T-helper 9 cell (primary cell): ENCODE measurements at places on chromosomes 4 and X.

DNA sequence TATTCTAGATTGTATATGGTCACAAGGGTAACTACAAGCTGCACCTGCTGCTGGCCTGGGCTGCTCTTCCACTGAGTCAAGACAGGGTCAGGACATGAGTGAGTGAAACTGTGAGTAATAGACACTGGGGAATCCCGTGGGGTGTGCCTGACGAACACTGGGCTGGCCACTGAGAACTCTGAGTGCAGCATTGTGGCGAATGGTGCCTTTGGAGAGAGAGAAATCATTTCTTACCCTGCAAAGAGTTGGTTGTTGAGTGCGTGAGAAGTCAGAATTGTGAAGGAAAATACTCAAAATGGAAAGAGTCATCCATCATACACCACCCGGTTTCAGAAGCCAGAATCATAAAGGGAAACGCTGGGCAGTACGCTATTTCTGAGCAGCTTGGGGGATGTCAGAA lies 43.1 kb upstream of the LSM6 start:
- no peak for DNase-seq

DNA sequence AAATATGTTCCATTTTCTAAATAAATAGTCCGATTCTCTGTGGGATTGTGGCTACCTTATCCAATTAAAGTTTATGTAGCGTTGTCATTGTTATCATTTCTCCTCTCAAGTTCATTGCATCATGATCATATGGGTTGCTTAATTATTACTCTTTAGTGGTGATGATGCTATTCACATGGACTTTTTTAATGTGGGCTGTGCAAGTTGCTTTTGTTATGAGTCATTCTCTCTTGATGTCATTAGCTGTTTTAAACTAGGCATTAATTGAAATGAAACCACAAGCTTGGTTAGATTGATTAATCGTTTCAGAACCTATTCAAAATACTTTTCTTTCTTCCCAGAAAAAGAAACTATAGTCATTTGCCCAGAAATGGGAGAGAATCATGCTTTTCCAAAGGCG lies 38.2 kb downstream of the NHS start:
- DNase-seq, result no peak

DNA sequence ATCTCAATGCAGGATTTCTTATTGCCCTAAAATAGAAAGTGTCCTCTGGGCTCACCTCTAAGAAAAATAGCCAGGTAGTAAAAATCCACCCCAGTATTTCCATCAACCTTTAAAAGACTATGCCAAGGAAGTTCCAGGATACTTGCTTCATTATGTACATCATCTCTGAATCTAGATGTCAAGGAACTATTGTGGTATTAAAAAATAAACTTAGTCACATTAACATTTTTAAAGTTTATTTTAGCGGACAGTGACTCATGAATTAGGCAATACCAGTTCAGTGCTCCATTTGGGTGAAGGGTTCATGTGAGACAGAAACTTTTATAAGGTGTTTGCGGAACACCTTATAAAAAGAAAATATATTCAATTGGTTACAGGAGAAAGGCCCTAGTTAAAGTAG lies 209.2 kb downstream of the ADAM29 start:
- DNase-seq, result no peak

GRCh38 chr4:11878241-11878640 lies 449.5 kb upstream of the HS3ST1 start:
- DNase-seq, result no peak

DNA sequence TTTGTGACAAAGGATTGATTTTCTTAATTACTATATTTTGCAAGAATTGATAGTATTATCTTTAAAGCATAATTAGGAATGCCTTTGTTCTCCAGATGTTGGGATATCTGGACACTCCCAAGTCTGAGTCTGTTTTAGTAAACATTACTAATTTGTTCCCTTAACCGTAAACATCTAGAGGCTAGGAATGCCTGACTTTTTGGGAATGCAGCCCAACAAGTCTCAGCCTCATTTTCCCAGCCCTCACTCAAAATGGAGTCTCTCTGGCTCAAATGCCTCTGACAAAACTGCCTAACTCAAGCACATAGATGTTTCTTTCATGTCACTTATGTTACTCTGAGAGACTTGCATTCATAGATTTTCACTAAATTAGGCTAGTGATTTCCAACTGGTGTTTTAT lies 297.0 kb upstream of the CLNK start:
- DNase-seq, result no peak

DNA sequence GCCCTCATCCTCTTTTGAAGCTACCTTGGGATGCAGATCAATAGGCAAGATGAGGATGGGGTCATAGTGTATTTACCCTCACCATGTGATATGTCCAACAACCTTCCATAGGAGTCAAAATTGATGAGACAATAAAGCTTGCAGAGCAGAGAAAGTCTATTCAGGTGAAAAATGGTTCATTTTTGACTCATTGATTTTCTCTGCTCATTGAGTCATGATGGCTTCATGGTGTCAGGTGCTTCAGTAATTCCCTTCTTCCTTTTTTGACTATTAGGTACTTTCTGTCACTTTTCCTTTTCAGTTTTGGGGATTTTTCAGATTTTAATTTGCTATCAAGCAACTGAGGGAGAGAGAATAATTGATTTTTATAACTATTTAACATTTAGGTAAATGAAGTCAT lies 55.9 kb upstream of the IL2 start:
- no peak for DNase-seq

DNA sequence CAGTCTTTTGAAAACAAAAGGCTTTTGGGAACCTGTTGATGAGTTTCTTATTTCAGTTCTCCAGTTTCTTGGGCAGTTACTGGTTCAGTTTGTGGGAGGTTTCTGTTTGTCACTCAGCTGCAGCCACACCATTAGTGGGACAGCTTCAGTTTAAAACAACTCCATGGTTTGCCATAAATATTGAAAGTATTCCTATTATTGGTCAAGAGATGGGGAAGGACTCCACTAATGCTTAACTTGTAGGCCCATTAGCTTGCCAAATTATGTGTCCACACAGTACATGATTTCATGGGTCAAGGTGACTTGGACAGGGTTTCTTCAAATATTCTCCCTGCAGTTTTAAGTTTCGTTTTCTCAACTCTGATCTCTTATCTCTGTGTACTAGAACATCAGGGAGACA lies 15.5 kb upstream of the ASIC5 start:
- DNase-seq, result no peak

DNA sequence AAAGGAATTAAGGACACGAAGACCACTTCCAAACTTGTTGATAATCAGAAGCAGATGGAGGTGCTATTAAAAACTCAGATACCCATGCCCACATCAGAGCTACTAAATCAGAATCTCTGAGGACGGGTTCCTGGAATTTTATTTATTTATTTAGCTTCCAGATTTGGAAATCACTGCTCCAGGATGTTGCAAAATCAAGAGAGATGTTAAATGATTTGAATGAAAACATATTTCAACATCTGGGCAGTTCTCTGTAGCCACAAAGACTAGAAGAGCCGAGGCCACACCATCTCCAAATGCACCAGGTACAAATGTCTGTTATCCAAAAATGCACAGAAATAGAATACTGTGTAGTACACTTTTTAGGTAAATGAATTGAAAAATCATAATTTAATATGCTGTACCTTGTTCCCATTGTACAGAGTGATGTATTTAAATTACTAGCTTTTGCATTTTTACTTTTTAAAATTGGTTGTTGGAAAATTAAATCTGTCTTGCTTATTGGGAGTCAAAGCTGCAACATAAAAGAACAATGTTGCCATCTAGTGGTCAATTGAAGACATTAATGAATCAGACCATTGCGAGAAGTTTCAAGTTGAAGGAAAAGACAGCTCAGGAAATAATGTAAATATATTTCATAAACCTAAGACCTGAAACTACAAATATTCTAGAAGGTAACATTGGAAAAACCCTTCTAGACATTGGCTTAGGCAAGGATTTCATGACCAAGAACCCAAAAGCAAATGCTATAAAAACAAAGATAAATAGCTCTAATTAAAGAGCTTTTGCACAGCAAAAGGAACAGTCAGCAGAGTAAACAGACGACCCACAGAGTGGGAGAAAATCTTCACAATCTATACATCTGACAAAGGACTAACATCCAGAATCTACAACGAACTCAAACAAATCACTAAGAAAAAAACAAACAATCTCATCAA lies 151.3 kb upstream of the TTC29 start:
- DNase-seq, result no peak

- no peak for DNase-seq
Measured at GRCh38 chr4:93842601-93843252, 14.2 kb downstream of the ATOH1 start.

DNA sequence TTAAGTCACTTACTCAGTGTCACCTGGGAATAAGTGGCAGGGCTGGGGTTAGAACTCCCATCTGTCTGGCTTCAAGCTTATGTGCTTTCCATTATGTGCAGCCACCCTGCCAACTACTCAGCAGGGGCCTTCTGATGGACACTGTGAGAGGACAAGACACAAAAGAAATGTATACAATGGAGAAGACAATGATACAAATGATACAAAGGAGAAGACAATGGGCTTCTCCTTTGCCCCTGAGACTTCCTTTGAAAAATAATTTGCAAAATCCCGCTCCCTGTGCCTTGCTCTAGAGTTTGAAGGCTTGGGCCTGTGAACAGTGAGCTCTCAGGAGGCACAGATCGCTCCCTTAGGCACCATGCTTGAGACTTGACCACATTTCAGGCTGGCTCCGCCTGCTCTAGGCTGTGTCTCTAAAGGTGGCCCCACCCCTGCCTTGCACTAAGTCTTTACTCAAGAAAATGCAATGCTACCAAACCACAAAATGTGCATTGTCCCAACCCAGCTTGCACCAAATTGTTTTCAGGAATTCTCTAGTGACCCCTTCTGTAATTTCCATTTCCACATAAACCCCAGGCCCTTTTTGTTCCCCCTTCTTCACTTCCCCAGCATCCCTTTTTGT lies 27.1 kb upstream of the STX18 start:
- DNase-seq, result no peak

GRCh38 chr4:113442826-113443225 lies 318.7 kb downstream of the CAMK2D start:
- DNase-seq, result no peak

- no peak for DNase-seq
Measured at GRCh38 chr4:175961604-175962003, 104.0 kb upstream of the WDR17 start.

GRCh38 chr4:98688411-98689290 lies 30.2 kb upstream of the TSPAN5 start:
- DNase-seq, result no peak

DNA sequence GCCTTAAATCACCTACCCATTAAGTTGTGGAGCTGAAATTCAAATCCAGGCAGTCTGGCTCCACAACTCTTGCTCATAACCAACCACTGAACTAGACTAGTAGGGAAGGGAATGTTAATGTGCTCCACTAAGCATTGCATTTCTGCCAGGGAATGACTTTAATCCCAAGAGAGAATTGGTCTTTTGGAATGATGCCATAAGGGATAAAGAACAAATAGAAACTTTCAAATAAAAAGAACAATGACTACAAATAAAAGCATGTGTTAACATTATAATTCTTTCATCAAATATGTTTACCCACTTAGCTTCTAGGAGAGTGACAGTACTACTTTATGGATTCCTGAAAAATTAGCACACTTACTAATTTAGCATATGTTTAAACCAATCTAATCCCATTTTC lies 905.9 kb downstream of the CENPC start:
- DNase-seq, result no peak

- DNase-seq, result no peak
Measured at GRCh38 chrX:154824638-154825037, 9.8 kb downstream of the SMIM9 start.

GRCh38 chrX:149467920-149468319 lies 37.2 kb downstream of the IDS start:
- no peak for DNase-seq

DNA sequence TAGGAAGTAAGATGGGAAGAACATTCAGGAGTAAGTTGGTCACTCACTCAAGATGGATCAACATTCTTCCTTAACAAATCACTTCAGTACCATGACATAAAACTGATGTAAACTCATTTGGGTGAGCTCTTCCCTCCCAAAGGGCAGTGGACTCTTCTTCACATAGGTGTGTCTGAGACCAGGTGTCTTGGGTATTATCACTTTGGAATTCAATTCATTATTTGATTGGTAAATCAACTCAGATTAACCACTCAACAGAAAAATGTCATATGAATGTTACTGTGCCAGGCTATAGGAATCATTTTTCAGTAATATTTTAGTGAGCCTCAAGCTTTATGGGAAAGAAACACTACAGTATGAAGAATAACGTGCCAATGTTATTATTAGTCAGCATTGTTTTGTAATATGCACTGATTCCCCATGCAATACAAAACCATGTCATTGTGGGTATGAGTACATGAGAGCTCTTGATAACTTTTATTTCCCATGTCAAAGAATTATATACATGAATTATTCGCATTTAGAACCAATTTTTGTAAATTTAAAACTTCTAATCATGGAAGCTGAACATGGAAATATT lies 58.6 kb upstream of the ETNPPL start:
- DNase-seq, result no peak

DNA sequence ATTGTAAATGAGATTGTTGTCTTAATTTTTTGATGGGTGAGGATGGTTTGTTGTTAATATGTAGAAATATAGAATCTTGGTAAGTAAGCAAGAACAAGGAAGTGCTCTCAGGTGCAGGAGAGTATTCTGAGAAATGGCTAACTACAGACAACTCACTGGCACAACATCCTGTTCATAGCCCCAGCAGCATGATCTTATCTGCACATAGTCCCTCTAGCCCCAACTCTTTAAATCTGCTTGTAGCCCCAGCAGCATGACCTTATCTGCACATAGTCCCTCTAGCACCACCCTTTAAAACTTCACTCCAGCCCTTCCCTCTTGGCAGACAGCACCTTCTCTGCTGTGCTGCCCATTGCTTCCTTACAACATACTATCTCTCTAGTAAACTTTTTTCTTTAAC lies 1957.1 kb upstream of the ADGRL3 start:
- DNase-seq, result no peak

DNA sequence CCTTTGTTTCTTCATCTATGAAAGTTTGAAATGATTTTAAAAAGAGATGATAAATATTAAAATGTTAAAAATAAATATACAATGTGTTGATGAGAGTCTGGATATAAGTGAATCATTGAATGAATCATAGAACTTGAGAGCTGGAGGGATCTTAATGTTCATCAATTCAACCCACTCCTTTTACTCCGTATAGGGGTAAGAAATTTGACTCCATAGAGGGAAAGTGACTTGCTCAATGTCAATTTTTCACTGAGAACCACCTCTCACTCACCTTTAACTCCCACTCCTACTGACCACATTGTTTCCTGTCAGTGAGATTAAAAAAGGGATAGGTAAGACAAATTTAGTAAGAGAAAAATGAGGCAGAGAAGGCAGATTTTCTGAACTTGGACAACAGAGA lies 557.2 kb upstream of the GRIA3 start:
- no peak for DNase-seq

GRCh38 chr4:2741626-2742025 lies 14.5 kb downstream of the TNIP2 start:
- no peak for DNase-seq

GRCh38 chr4:90025248-90025647 lies 101.9 kb upstream of the CCSER1 start:
- DNase-seq, result no peak

GRCh38 chr4:19380600-19380999 lies 871.1 kb upstream of the SLIT2 start:
- no peak for DNase-seq

DNA sequence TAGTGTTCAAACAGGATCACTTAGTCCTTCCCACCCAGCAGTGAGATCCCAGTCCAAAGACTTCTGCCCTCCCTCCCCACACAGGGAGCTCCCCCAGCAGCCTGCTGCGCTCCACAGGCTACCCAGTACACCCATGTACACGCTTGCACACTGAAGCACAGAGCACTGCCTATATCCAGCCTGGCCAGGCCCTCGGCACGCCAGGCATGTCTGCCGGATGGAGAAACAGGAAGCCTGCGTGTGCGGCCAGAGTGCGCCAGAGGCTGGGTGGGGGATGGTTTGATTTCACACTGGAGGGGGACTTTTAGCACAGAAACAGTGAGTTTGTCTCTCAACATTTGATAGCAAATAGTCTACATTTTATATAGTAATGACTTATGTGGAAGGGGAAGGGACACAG lies 833.5 kb upstream of the IGFBP7 start:
- no peak for DNase-seq
